CD4-positive, alpha-beta memory T cell (primary cell): ENCODE measurements at places on chromosomes 1 and 21. TPM values are rescaled to one million over a fixed set of nuclear protein-coding genes. Genes with fewer than 3 reads are reported as not detected.

The ATG4C gene
- total RNA-seq = 15.2 TPM

The VCAM1 gene
- total RNA-seq = not detected

The SPAG17 gene
- total RNA-seq = not detected

- no peak for DNase-seq
Observed at GRCh38 chr1:244709476-244710368, 56.8 kb downstream of the DESI2 start.

GRCh38 chr1:102098536-102098935 is 101.8 kb upstream of the OLFM3 start:
- DNase-seq = no peak

GRCh38 chr1:178345238-178345637 is 151.5 kb downstream of the CLEC20A start:
- no peak for DNase-seq

GRCh38 chr1:41469706-41470105 is 14.8 kb downstream of the EDN2 start:
- DNase-seq = no peak

DNA sequence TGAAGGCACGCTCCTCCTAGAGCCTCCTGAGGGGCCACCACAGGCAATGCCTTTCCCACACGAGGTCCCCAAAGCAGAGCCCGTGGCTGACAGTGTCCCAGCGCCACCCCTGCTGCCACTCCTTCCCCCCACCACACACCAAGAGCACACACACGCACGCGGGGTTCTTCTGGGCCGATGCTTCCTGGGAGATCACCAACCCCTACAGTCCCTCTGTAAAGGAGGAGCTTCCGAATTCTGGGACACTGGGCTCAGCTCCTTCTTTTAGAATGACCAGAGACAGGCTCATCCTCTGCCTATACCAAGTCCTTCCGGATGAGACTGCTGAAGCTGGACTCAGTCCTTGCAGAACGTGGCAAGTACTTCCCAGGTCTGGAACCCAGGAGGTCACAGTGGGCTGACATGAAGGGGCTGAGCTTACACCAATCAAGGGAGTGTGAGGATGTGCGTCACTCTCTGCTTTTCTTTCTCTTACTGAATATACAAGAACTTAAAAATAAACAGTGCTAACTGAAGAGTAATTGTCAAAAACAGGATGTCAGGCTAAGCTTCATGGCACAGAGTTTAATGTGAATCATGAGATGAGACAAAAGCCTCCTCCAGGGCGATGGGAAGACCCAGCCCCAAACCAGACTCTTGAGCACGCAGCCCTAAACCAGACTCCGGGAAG is 12.7 kb downstream of the SSU72 start:
- no peak for DNase-seq

DNA sequence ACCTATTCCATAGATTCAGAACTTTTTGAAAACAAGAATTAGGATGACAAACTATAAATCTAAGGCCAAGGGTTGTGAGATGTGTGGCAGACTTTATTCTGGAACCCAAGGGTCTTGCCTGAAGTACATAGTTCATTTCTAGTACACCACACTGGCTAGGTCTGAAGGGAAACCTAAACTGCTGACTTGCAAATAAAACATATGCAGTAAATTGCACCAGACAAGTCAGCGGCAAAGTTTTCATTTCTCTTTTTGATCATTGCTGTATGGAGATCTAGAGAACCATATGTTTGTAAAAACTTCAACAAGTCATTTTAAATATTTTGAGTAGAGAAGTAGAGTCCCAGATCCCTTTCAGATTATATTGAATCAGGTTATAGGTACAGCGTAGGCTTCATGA is 43.9 kb downstream of the TNFSF4 start:
- no peak for DNase-seq

- no peak for DNase-seq
Observed at GRCh38 chr21:38807441-38807871, 1.7 kb downstream of the ETS2 start.

- DNase-seq = no peak
Observed at GRCh38 chr1:229109320-229109761, 161.6 kb upstream of the RAB4A start.

- DNase-seq = no peak
Observed at GRCh38 chr1:109256971-109257681, 7.8 kb downstream of the CELSR2 start.
